Left kidney (tissue), 8 donors: ENCODE measurements at places on chromosomes 7 and 10. TPM values are rescaled to one million over a fixed set of nuclear protein-coding genes. Genes with fewer than 3 reads are reported as not detected.

DNA sequence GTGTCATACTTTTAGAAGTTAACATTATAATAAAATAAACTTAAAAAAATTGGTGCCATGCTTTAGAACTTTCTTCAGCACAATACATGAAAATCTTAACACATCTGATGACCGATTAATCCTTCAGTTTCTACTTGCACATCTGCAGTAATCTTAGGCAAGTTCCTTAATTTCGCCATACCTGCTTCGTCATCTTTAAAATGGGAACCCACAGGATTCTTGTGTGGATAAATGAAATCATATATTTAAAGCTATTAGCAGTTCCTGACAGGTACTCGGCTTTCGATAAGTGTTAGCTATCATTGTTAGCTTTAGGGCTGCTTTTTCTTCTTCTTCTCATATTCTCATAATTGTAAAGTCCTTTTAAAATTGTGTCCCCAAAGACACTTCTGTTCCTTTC lies 907 bp upstream of the VPS50 start:
- no peak for DNase-seq

The VGF gene
- 0.20 TPM for polyA plus RNA-seq

- DNase-seq: no peak
These were observed 3.9 kb upstream of the IQUB start for GRCh38 chr7:123538189-123538714.

DNA sequence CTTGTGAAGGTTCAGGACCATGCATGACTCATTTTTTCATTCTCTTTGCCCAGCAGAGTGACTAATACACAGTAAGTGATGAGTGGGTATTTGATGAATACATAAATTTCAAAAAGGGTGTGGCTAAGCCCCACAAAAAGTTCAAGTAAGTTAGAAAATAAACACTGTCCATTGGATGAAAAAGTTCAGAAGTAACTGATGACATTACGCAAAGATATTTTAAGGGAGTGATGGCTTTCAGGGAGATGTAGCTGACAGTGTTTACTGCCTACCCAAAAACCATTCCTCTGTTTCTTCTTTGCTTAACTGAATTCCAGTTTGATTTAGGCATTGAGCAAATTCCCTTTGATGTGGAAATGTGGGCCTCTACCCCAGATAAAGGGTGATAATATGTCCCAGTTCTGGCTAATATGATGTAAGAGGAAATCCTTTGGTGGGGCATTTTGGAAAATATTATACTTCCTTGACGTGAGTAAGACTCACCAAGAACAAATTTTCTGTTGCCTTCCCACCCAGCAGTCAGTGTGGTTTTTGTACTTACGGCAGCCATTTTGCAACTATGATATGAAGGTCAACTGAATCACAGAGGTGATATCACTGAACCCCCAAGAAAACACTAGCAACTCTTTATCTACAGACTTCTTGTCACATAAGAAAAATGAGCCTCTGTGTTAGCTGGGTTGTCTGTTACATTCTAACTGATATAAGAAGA lies 29.0 kb upstream of the EBLN1 start:
- DNase-seq: no peak
